NT2/D1 (cell line): ENCODE measurements at places on chromosomes 2 and 18.

DNA sequence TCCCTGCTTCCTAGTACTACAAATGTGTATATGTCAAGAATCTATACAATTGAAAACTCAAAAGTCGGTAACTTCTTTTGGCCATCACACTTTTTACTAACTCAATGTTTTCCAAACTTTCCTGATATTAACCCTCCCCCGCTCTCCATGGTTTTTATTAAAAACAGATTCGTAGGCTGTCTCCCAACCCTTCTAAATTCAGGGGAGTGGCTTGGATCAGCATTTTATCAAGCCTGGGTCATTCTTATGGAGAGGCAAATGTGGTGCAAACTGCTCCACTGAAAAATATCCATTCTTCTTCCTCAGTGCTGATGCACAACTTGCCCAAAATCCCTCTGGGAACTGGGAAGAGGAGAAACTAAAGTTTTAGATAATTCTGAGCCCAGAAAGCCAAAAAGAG, 134.2 kb downstream of the RIF1 start:
- DNase-seq, result no peak

- DNase-seq, result no peak
Measured at GRCh38 chr2:31893094-31893493, 117.7 kb downstream of the MEMO1 start.

DNA sequence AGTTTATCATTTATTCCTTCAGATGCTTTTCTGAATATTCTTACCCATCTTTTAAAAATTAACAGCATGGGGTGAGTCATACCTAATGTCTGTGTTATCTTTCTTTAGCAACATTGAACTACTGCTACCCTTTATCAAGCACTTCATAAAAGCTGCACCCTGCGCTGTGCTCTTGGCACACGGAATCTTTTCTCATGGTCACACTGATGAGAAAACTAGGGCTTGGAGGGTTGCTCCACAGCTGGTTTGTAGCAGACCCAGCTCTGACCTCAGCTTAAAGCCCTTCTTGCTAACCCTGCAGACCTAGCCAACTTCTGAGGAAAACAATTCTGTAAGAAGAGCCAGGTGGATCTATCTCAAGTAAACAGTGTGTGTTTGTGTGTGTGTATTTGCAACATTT, 106.3 kb downstream of the RNF144A start:
- DNase-seq, result no peak

- DNase-seq, result no peak
Measured at GRCh38 chr2:8515864-8516533, 165.9 kb upstream of the ID2 start.

DNA sequence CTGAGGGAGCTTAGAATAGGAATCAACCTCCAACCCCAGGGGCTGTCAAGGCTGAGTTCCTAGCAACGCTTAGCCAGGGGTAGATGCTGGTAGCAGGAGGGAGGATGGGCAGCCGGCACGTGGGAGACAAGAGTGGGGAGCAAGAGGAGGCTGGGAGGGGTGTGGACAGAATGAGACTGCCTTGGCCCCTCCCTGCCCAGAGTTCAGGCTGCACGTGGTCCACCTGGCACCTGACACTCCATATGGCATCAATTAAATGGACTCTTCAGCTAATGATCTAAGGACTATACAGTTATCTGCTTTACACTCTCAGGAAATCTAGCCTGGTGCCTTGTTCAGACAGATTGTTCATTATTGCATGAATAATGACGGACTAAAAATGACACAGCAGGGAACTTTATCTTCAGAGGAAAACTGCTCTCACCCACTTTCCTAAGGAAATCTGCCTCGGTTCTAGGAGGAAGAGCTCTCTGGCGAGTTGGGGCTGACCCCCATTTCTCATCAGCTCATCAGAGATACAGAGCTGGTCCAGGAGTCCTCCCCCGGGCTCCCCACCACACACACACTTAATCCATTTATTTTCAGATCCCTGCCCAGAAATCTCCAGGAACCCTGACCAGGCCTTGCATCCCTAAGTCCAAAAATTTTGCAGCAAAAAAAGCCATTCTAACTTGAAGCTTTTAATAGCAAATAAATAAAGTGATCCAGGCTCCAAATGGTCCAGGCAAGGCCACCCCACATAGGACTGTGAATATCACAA, 102.1 kb upstream of the CDC42EP3 start:
- no peak for DNase-seq

DNA sequence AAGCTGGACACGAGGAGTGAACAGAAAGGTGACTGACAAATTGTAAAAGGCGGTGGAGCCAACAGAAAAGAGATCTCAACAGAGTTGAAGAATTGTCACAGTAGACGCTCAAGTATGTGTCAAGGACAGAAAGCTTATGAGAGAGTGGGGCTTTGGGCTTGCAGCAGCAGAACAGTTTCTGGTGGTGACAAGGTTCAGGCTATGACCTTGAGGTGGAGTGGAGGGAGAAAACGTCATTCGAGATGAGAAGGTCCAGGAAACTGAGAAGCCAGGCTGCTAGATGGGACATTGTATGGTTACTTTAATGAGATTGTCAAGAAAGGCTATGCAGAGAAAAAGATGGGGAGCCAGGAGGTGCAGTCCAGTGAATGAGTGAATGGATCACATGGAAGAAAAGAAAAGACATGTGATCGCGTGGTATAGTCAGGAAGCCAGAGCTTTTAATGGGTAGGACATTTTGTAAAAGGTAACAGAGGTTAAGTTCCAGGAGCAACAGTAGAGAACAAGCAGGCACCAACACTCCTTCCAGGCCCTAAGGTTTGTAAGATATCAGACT, 91.1 kb upstream of the EPC2 start:
- no peak for DNase-seq

DNA sequence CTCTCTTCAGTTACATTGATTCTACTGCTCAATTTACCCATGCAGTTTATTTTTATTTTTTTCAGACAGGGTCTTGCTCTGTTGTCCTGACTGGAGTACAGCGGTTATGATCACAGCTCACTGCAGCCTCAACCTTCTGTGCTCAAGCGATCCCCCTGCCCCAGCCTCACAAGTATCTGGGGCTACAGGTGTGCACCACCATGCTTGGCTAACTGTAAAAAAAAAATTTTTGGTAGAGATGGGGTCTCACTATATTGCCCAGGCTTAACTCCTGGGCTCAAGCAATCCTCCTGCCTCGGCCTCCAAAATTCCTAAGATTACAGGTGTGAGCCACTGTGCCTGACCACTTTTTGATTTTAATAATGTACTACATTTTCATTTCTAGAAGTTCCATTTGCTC, 93.8 kb upstream of the RNU4ATAC start:
- no peak for DNase-seq

DNA sequence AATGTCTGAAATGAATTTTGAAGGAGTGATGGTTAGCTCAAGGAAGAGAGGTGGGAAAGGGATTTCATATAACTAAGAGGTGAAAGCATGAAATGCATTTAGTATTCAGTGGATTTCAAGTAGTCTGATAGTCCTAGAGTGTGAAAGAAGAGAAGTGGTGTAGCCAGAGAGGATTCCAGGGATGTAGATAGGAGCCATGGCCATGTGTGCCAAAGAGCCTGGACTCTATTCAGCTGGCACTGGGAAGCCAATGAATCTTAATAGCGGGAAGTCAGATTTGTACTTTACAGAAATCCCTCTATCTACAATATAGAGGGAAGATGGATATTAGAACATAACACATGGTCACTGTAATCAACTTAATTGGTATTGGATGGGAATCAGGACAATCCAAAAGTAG, 8.3 kb upstream of the BOLL start:
- no peak for DNase-seq

DNA sequence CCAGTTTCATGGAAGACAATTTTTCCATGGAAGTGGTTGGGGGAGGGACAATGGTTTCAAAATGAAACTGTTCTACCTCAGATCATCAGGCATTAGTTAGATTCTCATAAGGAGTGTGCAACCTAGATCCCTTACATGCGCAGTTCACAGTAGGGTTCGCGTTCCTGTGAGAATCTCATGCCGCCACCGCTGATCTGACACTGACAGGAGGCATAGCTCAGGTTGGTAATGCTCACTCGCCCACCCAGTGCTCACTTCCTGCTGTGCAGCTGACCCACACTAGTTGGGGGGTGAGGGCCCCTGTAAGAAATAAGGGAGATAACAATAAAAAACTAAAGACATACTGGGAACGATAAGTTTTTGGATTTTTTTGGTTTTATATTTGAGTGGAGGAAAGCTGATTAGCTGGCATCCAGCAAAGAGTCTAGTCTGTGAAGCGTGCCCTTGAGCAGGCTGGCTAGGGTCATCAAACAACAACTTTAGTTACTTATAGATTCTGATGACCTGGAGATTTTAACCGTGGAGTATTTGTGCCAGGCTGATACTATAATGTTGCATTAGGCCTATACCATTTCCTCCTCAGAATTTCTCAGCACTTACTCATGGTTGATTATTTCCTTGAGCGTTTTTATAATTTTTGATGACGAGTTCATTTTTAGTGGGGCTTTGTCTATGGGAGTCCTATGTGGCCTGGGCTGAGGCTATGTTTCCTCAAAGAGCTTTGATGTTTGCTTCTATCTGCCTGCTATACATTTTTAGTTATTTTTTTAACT, 6.3 kb upstream of the MCFD2 start:
- DNase-seq, result no peak

DNA sequence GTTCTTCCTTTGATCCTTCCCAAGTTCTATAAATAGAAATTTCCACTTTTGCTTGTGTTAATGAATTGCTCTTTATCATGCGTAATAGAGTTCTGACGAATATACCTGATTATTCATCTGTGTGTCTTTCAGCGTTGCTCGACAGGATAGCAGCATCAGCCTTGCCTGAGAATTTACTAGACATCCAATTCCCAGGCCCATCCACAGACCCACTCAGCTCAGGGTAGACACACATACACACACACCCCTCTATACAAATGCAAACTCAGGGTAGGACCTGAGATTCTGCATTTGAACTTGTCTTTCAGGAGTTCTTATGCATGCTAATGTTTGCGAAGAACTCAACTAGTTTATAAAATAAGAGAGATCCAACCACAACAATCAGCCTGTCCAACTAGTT, 343.4 kb upstream of the GYPC start:
- no peak for DNase-seq

DNA sequence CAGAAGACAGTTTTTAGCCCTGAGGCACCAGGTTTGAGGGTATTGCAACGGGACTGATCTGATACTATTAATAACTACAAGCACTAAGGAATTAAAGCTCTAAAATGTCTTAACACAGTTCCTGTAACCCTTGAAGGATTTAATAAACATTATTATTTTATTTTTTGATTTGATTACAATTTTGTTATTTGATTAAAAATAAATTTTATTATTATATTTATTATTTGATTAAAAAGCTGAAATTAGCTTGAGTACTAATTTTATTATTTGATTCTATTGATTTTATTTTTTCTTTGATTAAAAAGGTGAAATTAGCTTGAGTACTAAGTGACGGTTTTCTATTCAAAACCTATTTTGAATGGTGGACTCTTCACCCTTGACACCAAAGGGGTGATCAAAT, 307.3 kb downstream of the ZNF521 start:
- DNase-seq, result no peak

GRCh38 chr2:232521959-232522622, 1.9 kb downstream of the PRSS56 start:
- DNase-seq, result no peak

DNA sequence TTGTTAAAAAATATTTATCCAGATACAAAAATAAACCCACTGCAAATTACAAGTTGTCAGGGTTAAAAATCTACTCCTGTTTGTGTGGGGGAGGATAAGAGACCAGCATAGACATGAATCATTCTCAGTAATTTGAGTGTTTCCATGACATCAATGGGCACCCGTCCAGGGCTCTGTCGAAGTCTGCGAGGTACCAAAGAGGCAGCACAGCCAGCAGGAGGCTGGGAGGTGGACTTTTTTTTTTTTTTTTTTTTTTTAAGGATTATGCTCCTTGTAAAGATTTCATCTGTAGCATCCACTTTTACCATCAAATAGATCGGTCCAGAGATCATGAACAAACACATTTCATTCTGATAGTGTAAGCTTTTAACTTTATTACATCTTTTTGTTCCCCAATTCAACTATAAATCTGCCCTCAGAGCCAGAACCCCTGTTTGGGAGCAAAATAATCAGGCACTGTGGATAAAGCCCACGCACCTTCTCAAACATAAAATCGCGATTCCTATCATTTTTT, 182.0 kb downstream of the TCF4 start:
- no peak for DNase-seq

- peak; percentile 6 for DNase-seq
Measured at GRCh38 chr18:43034683-43035500, 80.6 kb downstream of the RIT2 start.

DNA sequence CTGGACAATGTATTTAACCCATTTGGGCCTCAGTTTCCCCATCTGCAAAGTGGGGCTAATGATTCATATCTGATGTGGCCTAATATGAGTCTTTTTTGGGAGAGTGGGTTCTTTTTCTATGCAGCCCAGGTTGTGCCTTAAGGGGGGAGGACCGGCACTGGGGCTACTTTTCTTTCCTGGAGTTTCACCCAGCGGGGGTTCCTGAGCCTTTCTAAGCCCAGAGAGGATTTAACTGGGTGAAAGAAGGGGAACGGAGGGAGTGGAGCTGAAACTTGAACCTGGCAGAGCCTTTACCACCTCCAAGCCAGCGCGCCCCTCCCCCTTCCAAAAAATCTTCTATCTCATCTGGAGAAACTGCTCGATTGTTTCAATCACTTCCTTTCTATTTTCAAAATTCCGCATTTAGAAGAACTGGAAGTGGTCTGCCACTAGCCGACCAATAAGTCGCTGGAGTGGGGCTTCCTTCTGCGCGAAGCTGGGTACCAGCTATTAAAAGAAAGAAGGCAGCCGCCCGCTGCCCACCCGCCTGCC, 205.0 kb upstream of the SMAD2 start:
- DNase-seq, result no peak

DNA sequence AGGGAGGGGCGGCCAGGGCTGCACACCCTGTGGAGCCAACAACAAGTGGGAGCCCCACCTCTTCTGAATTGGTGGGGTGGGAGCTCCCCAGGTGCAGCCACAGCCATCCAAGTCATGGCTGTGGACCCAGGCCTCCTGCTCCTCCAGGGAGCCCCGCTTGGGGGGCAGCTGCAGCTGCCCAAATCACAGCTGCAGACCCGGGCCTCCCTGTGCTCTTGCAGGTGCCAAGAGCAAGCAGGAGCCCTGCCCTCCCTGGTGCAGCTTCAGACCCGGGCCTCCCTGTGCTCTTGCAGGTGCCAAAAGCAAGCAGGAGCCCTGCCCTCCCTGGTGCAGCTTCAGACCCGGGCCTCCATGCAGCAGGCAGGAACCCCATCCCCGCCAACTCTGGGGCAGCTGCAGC, 46.5 kb upstream of the COX7A2L start:
- no peak for DNase-seq

DNA sequence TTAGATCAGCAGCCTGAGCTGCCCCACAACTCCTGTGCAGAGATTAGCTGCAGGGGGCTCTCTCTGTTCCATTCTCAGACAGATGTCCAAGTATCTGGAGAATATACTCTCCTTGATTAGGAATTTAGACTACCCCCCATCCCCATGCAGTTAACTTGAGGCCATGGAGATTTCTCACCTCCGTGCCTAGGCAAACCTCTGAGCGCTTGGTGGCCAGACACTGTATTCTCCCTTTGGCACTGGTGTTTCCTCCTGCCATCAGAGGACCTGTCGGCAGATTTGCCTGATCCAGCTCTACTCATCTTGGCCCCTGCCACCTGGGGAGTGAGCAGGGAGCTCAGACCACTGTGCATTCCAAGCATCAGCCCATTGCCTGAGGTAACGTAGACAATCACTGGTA, 48.3 kb downstream of the ZNF804A start:
- DNase-seq, result no peak

GRCh38 chr18:24248359-24248758, 109.5 kb downstream of the CABYR start:
- DNase-seq, result no peak
